8988T (cell line): ENCODE measurements at places on chromosomes 3 and 15.

- no peak for DNase-seq
Observed at GRCh38 chr3:9124730-9125129, 124.7 kb downstream of the SRGAP3 start.

DNA sequence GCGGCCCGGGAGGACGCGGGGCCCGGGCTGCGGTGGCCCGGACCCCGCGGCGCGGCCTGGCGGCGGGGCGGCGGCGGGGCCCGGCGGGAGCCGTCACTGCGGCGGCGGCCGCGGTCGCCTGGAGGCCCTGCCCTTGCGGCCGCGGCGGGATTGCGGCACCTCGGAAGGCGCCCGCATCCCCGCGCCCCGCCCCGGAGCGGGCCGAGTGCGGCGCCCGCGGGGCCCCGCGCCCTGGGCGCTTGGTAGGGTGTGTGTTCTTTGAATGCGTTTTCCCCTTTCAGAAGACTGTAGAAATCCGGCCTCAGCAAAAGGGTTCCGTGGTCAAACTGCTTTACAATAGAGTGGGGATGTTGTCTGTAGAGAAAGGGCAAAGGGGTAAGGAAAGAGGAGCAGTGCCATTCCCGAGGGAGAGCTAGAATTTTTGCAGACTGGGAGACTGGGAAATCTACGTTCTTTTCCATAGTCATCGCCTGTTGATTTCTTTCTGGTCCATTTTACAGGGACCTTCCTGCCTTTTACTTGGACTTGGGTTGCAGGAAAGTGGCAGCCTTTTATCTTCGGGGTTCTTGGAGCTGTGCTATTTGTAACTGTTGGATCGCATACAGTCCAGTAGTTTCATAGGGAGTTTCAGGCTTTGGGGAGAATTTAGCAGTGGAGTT lies 630 bp downstream of the SNRK start:
- DNase-seq, result no peak

GRCh38 chr3:73094951-73095350 lies 33.5 kb downstream of the EBLN2 start:
- no peak for DNase-seq

- no peak for DNase-seq
Observed at GRCh38 chr3:38689774-38690173, 40.3 kb upstream of the SCN5A start.

GRCh38 chr3:128491941-128492670 lies 895 bp downstream of the GATA2 start:
- DNase-seq, result no peak

GRCh38 chr3:18290157-18290556 lies 135.0 kb downstream of the SATB1 start:
- no peak for DNase-seq

- DNase-seq, result no peak
Observed at GRCh38 chr3:58059349-58060321, 51.4 kb downstream of the FLNB start.

DNA sequence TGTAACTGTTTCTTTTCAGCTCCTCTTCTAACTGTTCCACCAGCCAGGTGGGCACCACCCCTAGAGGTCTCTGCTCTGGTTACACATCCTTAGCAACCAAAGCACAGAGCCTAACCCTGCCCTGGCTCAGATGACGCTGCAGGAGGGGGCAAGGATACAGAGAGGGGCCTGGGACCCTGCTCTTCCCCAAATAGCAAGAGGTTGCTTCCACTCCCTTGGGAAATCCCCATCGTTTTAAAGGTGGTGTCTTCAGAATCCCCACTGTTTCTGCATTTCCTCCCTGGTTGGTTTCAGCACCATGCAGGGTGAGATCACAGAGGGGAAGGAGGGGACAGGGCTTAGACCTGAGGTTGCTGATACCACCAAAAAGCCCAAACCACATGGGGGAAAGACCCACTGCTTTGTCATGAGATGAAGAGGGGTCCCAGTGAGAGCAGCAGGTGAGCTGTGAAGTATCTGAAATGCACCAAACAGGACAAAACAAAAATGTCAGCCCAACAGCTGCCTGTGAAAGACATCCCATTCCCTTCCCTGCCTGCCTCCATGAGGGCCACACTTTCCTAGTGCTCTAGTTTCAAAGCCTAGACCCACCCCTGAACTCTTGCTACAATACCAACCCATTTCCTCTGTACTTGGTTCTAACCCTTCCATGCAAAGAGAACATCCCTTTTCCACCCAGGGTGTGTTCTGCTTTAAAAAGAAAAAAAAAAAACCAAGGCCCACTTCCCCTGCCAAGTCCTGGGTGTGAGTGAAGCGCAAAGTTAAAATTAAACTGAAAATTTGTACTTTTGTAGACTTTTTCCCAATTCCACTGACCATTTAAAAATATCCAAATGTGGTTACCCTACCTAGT lies 29.0 kb downstream of the ANP32A start:
- no peak for DNase-seq

DNA sequence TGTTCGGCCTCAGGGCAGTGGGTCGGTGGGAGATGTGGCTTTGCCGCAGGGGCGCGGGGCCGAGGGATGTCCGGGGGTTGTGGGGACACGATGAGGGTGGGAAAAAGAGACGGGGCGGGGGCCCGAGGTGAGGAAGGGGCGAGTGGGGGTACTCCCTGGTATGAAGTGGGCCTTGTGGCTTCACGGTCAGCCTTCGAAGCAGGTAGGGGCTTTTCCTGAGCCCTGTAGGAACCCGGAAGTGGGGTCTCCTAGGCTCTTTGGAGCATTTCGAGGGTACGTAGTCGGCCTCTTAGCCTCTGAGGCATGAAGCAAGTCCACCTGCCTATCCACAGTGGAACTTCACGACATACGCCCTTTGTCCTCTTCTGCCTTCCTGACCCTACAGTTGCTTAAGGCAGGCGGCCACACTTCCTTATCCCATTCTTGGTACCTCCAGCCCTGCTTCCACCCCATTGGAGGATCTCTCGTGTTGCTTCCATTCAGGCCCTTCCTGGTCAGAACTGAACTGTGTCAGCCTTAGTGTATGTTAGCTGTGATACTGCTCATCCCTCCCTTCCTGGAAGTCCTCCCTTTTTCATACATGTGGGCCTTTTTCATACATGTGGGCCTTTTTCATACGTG lies 389 bp downstream of the ARPC4 start:
- no peak for DNase-seq

DNA sequence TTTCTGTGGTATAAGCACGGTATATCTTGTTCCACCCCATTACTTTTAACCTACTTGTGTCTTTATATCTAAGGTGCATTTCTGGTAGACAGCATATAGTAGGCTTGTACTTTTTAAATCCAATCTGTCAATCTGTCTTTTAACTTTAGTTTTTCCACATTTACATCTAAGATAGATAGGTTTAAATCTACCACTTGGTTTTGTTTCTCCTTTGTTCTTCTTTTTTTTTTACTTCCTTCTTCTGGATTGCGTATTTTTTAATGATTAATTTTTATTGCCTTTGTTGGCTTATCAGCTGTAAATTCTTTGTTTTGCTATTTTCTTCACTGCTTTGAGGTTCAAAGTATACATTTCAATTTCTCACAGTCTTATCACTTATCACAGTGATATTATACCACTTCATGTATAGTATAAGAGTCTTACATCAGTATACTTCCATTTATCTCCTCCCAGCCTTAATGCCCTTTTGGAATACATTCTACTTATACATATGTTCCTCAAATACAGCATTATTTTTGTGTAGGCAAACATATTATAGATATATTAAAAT lies 31.0 kb downstream of the IQCB1 start:
- no peak for DNase-seq

- DNase-seq, result no peak
Observed at GRCh38 chr15:29873947-29874411, 51.7 kb upstream of the TJP1 start.

DNA sequence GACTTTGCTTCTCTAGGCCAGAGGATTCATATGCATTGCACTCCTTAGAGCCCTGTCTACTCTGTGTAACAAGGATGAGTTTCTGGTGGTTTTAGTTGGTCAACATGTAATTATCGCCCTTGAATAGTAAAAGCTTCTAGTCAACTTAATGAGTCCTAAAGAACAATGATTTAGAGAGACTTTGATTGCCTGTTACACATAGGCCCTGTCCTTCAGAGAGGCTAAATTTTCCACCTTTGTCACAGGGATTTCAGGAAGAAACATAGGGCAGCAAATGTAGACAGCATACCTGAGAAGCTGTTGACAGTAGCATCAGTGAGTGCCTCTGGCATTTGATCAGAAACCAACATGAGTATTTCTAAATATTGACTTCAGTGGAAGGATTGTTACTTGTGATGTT lies 7.1 kb downstream of the BTLA start:
- no peak for DNase-seq

DNA sequence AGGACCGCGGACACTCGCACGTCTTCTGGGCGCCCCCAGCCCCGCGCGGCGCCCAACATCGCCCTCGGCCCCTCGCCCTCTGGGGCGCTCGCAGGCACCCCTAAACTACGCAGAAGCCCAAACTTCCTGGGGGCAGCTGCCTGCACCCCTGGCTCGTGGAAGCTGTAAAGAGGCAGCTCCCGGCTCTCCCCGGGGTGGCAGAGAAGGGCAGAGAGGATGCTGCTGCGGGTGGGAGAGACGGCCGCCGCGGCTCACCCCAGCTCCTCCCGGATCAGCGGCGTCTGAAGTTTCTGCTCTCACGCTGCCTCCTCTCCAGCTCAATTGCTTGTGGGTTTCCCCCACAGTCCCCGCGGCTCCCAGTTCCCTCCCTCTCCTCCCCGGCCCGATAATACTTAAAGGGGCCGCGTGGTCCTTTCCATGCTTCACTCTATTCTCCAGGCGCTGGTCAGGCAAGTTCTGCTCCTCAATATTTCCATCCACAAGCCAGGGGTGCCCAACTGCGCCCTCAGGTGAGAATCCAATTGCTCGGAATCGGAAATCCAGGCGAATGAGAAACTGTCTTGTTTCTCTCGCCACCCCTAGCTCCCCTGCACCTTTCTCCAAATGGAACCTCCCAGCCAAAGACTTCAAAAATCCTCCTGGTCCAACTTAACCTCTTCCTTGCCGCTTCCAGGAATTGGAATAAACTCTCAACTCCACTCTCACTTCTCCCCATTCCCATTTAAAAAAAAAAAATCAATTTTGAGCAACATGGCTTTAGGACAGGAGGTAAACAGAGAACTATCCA lies 748.5 kb downstream of the ROBO1 start:
- no peak for DNase-seq

DNA sequence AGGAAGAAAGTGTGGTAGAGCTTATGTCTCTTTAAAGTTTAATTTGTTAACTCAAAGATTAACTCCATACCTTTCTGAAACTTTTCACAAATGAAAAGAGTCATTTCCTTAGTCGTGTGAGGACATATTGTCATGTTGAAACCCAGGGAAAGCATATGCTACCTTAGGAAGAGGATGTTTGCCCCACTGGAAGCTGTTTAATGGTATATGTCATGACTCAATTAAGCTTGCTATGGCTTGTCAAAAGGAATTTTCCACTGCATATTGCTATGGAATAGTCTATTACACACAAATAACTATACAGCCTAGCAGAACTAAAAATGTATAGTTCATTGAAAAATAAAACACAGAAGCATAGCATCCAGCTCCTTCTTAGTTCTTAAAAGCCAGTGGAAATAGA lies 69.9 kb downstream of the NSUN3 start:
- DNase-seq, result no peak

- peak; percentile 16 for DNase-seq
Observed at GRCh38 chr3:120177707-120178306, 83.6 kb upstream of the GSK3B start.

- no peak for DNase-seq
Observed at GRCh38 chr3:169044331-169045113, 619.0 kb downstream of the MECOM start.

- no peak for DNase-seq
Observed at GRCh38 chr3:47419083-47420043, 38.5 kb downstream of the PTPN23 start.

- no peak for DNase-seq
Observed at GRCh38 chr3:73473181-73473897, 151.4 kb downstream of the PDZRN3 start.

GRCh38 chr3:11059090-11059798 lies 66.7 kb downstream of the SLC6A1 start:
- DNase-seq, result peak; percentile 79

- no peak for DNase-seq
Observed at GRCh38 chr15:40103864-40104271, 4.8 kb downstream of the BMF start.

- no peak for DNase-seq
Observed at GRCh38 chr15:59186501-59186900, 20.1 kb upstream of the LDHAL6B start.

DNA sequence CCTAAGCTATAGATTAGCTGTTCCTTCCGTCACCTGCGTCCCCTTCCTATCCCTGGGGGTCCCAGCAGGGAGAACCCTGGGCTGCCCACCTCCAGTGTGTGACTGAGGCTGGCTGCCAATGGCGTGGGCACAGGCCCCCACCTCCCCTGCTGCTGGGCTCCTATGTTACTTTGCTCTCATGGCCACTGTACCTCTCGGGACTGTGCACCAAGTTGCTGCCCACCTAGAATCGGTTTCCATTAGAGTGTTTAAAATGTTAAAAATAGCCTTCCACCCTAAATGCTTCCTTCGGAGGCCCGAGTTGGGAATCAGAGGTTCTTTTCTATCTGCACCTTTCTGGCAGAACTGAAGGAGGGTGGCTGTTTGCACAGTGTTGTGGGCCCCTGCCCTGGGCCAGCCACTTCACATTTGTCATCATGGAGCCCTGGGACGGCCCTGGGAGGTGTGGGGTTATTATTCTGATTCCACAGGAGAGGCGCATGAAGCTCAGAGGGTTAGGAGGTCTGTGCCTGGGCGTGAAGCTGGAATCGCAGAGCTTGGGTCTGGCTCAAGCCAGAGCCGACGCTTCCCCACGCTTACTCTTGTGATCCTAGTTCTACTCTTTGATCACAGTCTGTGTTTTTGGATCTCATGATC lies 29.1 kb downstream of the IRAK2 start:
- no peak for DNase-seq

- no peak for DNase-seq
Observed at GRCh38 chr3:42148982-42149432, 57.9 kb downstream of the TRAK1 start.

- DNase-seq, result no peak
Observed at GRCh38 chr3:114057011-114057347, 442 bp downstream of the QTRT2 start.

GRCh38 chr3:43499256-43499655 lies 122.6 kb downstream of the ANO10 start:
- no peak for DNase-seq

- DNase-seq, result no peak
Observed at GRCh38 chr3:8576841-8577571, 67.6 kb downstream of the SSUH2 start.

DNA sequence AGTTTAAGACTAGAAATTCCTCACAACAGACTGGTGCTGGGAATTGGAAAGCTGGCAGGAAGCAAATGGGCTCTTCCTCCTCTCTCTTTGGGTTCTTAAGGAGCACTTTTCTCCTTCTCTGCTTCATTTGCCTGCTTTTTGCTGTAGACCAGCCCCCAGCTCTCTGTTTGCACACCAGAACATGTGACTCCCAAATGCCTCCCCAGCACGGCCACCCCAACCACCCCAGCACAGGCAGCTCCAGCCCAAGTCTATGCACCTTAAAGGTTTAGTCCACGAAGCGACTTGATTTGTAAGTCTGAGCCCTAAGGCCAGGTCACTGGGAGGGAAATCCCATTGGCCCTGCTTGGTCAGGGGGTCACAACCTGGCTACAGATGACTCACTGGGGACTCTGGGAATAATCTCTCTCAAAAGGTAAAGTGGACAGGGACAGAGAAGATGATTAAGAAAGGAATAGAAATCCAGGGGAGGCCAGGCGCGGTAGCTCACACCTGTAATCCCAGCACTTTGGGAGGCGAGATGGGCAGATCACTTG lies 377.8 kb upstream of the PROK2 start:
- DNase-seq, result no peak

GRCh38 chr3:16085884-16086608 lies 88.4 kb upstream of the GALNT15 start:
- DNase-seq, result no peak
